ENCODE measurements at places on chromosomes 11 and 22.

- DNase-seq = no peak
Measured at GRCh38 chr11:73914284-73914683, 36.5 kb upstream of the DNAJB13 start.

DNA sequence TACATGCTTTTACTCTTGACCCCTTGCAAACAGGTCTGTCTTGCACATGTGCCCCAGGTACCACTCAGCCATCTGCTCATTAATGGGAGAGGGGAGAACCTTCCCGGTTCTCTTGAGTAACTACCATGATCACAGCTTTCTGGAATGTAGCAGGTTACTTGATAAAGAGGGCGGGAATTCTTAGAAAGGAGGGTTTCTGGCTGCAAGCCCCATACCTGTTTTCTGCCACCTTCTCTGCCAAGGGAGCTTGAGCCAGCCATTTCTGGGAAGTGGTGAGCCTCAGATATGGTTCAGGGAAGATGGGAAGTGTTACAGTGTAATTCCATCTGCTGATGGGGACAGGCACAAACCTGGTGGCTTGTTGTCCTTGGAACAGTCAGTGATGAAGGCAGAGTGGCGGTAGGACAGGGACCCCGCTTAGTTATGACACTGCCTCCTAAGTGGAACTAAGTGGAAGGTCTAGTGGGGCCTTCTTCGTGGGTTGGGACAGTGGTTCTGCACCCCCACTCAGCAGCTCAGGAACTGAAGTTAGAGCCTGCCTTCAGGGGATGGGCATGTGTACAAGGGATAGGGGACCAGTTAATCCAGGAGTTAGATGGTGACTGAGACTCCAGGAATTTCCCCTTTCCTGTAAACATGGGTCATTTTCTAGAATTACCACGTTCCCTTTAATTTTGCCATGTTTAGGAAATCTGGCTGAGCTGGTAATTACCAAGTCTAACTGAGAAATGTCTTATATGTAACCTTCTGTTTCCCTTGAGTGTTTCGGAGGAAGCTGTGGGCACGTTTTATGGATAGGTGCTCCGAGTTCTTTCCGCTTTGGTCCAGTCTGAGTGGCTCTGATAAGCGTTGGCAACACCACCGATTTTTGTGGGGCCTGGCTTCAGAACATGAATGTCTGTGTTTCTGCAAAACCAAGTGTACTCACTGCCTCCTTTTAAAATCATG is 35.3 kb downstream of the BCR start:
- no peak for DNase-seq

GRCh38 chr11:30707110-30707509 is 121.0 kb upstream of the MPPED2 start:
- no peak for DNase-seq

- DNase-seq = no peak
Measured at GRCh38 chr22:37659066-37659896, 758 bp downstream of the PDXP start.

- DNase-seq = no peak
Measured at GRCh38 chr11:2171591-2172003, at the start of gene TH. Gene TH (minus strand): TSS chr11:2171815. CDS start chr11:2171786, 29 bp downstream.

DNA sequence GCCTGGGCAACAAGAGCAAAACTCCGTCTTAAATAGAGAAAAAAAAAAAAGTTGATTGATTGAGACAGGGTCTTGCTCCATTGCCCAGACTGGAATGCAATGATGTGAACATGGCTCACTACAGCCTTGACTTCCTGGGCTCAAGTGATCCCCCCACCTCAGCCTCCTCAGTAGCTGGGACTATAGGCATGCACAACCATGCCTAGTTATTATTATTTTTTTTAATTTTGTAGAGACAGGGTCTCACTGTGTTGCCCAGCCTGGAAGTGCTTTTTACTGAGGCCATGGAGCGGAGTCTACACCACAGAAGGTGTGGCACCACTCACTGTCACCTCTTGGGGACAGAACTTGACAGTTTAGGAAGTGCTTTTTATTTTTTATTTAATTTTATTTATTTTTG is 17.8 kb downstream of the TRIOBP start:
- DNase-seq = no peak

GRCh38 chr11:113255096-113255495 is 59.3 kb upstream of the TTC12 start:
- no peak for DNase-seq

- DNase-seq = no peak
Measured at GRCh38 chr11:68036141-68036716, 2.6 kb upstream of the TCIRG1 start.

- DNase-seq = no peak
Measured at GRCh38 chr11:73386016-73386415, 9.8 kb downstream of the RELT start.

GRCh38 chr11:47786373-47786772 is 19.2 kb upstream of the FNBP4 start:
- DNase-seq = peak; percentile 10

DNA sequence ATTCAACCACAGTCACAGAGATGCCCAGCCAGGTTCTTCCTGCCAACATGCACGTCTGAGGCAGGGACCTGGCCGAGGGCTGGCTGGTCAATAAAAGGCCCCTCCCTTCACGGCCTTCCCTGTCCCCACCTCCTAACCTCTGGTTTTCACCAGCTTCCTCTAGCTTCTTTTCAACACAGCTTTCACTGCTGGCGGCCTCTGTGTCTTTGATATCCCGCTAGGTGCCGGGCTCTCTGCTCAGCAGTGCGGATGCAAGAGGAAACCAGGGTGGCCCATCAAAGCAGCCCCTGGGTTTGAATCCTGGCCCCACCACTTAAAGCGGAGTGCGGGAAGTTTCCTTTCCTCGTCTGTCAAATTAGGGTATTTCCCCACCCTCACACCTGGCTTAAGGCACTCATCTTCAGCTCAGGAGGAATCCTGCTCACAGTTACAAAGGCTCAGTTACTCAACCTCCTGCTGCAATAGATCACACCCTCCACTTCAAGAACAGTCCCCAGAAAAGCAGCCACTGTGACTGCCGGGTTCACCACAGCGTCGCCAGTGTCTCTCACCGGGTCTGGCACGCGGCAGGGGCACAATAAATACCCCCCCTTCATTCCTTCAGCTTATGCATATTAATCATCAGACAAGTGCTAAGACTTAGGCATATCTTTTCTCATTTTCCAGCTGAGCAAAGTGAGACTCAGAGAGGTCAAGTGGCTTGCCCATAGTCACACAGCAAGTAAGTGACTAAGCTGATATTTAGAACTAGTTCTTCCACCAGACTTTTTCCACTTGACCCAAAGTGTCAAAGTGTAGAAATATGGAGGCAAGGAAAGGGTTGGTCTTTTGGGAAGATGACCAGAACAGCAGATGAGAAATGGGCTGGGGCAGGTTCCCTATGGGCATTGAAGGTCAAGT is 45.7 kb downstream of the TXN2 start:
- DNase-seq = no peak

GRCh38 chr11:67667490-67668191 is 6.8 kb downstream of the ALDH3B2 start:
- no peak for DNase-seq

DNA sequence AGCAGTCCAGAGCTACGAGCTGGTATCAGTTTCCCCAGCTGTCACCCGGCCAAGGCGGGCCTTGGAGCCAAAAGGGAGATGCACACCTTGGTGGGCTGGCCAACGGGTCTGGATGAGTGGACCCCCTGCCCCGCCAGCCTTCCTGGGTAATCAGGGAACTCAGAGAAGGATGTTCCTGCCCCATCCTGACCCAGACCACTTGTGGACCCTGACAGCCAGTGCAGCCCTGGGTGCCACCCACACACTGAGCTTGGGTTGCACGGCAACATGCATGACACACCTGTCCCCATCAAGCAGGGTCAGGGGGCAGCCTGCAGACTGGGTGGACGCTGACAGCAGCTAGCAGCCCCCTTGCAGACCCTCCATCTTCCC is 8.6 kb downstream of the SLC25A1 start:
- no peak for DNase-seq

GRCh38 chr11:124961972-124962609 is 8.1 kb downstream of the CCDC15 start:
- peak; percentile 54 for DNase-seq

DNA sequence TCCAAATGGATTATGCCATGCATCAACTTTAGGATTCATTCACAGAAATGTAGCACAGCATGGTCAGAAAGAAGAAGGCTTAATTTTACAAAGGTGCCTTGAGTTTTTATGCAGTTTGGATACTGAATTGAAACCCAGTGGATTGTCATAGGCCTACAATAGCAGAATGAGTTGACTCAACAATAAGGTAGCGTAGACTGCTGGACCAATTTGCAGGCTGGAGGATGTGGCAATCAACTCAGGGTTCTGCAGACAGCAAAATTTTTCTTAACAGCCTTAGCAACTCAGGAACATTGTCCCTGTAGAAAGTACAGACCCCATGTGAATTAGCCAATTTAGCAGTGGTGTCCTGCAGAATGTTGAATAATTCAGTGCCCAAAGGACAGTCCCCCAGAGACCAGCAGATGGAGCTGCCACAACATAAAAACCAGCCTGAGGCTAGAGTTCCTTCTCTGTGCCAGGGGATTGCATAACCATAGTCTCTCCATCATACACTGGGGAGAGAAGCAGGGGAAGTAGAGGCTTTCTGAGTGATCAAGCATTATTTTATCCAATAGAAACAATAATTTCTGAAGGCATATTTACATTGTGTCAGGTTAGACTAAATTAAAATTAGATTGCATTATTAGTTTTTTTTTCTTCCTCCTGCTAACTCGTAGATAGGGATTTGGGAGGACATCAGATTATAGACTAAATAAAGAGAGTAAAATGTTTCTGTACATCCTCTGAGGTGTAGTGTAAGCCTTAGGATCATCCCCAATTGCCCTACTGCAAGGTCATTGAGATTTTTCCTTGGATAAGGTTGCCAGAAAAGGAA is 20.3 kb upstream of the MRPL17 start:
- DNase-seq = no peak

DNA sequence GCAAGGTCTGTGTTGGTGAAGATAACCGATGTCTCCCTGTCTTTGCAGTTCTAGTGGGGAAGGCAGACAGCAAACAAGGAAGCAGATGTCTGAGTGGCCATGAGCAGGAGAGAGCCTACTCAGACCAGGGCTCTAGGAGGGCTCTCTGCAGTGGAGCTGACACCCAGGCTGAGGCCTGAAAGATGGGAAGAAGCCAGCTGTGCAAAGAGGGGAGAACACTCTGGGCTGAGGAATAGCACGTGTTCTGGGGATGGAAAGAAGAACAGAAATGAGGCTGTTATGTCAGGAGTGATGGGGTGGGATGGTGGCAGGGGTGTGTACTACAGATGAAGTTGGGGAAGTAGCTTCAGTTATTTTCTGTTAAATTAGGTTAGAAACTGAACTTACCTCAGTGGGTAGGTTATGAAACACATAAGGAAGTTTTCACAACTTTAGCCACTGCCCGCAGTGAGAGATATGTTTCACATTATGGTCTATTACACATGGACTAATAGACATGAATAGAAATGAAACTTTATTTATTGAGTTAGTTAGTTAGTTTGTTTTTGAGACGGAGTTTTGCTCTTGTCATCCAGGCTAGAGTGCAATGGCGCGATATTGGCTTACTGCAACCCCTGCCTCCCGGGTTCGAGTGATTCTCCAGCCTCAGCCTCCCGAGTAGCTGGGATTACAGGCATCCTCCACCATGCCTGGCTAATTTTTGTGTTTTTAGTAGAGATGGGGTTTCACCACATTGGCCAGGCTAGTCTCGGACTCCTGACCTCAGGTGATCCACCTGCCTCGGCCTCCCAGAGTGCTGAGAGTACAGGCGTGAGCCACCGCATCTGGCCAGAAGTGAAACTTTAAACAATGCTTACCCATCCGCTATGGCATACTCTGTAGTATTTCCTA is 7.8 kb downstream of the DCPS start:
- DNase-seq = no peak

DNA sequence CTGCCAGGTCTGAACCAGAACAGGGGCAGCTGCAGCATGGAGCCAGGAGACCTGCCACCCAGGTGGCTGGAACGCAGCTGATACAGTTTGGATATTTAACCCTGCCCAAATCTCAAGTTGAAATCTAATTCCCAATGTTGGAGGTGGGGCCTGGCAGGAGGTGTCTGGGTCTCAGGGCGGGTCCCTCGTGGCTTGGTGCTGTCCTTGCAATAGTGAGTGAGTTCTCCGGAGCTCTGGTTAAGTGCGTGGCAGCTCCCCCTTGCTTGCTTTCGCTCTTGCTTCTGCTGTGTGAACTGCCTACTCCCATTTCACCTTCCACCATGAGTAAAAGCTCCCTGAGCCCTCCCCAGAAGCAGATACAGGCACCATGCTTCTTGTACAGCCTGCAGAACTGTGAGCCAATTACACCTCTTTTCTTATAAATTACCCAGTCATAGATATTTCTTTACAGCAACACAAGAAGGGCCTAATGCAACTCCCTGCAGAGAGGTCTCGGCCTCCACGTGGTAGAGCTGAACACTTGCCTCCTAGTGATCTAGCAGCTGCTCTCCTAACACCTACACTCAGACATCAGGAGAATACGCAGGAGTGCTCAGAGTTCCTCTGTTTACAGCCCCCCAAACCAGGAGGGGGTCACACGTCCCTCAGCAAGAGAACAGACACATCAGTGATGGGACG is 203.7 kb downstream of the CTTN start:
- DNase-seq = no peak

DNA sequence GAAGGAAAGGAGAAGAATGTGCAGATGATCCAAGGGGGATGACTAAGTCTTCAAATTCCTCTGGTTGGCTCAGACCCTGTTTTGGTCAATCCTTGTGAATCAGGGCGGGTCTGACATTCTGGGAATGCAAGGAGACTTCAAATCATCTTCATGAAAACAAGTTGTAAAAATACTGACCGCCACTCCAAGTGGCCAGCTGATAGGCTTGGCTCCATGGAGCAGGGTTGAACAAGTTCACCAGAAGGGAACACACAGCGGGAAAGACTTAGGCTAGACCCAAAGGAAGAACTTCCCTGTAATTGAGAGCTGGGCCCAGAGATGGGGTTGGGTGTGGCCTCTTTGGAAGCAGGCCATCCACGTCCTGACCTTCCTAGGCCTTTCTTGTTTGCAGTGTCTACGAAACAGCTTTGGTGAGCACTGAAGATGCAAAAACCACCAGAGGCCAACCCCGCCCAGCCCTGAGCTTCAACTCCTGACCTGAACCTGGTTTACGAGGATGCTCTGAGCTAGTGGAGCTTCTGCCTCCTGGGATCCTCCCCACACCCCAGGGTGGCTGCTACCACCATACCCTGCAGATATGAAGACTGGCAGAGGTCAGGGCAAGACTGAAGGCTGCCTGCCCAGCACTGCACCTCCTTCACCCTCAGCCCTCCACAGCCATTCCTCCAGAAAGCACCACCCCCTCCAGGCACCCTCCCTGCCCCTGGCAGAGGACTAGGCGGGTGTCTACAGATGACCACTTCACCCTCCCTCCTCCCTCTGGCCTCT is 26.1 kb downstream of the GDPD5 start:
- DNase-seq = no peak

Data from hindlimb muscle (tissue), 1 donor.